ENCODE measurements at places on chromosomes 5 and 9. TPM values are rescaled to one million over a fixed set of nuclear protein-coding genes. Genes with fewer than 3 reads are reported as not detected.

The HMMR gene
- 0.33 TPM for total RNA-seq

The PIP5KL1 gene
- 12.1 TPM for total RNA-seq

The LRRC19 gene
- total RNA-seq, result not detected

The CD74 gene
- total RNA-seq, result 9.7 TPM

The ASPN gene
- 0.17 TPM for total RNA-seq

The ARL14EPL gene
- not detected for total RNA-seq

The FBP2 gene
- total RNA-seq, result not detected

The ADAMTSL1 gene
- total RNA-seq, result 0.78 TPM

The TNFSF8 gene
- total RNA-seq, result not detected

The LHX3 gene
- not detected for total RNA-seq

The GPX3 gene
- total RNA-seq, result 2.7 TPM

The ZDHHC11B gene
- total RNA-seq, result 0.12 TPM

The SLC9A3 gene
- total RNA-seq, result 1.3 TPM

The TAL2 gene
- not detected for total RNA-seq

The C5orf22 gene
- total RNA-seq, result 34.5 TPM

The TEX48 gene
- total RNA-seq, result not detected

The RGS7BP gene
- total RNA-seq, result not detected

The TMEM174 gene
- not detected for total RNA-seq

The APBA1 gene
- total RNA-seq, result 2.0 TPM

The CCL27 gene
- total RNA-seq, result not detected

The TAF1L gene
- total RNA-seq, result under 0.01 TPM

The PCDHA9 gene
- total RNA-seq, result 0.07 TPM

The GCNT4 gene
- total RNA-seq, result 3.6 TPM

The EIF4E1B gene
- total RNA-seq, result not detected

The GALNT10 gene
- total RNA-seq, result 31.3 TPM

The RNF183 gene
- not detected for total RNA-seq

The CCDC69 gene
- total RNA-seq, result 0.17 TPM

The WWC1 gene
- 17.8 TPM for total RNA-seq

The PHF24 gene
- under 0.01 TPM for total RNA-seq

The C5orf52 gene
- total RNA-seq, result not detected

The TXNDC8 gene
- total RNA-seq, result not detected

The MAMDC2 gene
- total RNA-seq, result 8.3 TPM

The TRIM36 gene
- total RNA-seq, result 2.8 TPM

The FOXI1 gene
- total RNA-seq, result not detected

The SIT1 gene
- total RNA-seq, result not detected

The MYOZ3 gene
- total RNA-seq, result not detected

The FCN2 gene
- not detected for total RNA-seq

The BARHL1 gene
- total RNA-seq, result not detected

The N4BP3 gene
- total RNA-seq, result 2.3 TPM

All from mammary epithelial cell (primary cell).